Stimulated activated CD4-positive, alpha-beta T cell treated with anti-CD3 and anti-CD28 coated beads, Interleukin-1b, Interleukin-23, amount 100 ng/mL, for 1 hour (primary cell): ENCODE measurements at places on chromosomes 3 and 15.
A peak's percentile ranks its signal among the peaks of the same experiment; 100 is the strongest.

GRCh38 chr3:30042274-30042859, 564.0 kb upstream of the TGFBR2 start:
- peak; percentile 27 for DNase-seq

- no peak for DNase-seq
Observed at GRCh38 chr3:146131616-146132410, 29.2 kb downstream of the PLOD2 start.

- DNase-seq: no peak
Observed at GRCh38 chr15:45604326-45604725, 17.1 kb downstream of the BLOC1S6 start.

DNA sequence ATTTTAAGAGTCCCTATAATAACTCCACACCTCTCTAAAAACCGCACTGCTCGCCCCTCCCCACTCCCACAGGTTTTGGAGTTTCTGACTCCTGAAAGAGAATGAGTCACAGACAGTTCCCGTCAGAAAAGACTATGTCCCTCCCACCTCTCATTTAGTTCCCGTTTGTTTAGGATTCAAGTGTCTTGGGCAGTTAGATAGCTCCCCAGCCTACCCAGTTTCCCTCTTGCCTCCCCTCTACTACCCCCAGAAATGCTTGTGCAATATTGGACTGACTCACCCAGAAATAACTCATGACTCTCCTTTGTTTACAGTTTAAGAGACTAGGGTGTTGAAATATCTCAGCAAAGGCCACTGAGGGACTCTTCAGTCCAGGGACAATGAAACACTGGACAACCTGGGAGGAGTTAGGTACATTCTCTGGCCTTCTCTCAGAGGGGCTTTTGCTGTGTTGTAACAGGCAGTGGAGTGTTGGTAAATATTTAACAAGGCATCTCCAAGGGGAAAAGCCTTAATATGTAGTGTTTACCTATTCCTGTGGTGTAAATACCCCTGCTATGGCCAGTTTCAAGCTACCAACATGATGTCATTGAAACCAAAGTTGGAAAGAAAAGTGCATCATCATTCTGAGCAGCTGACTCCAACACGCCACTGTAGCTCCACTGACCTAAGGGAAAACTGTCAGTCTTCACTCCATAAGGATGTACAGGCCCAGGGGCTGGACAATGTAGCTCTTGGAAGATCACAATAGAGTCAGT, 96.1 kb upstream of the CHD2 start:
- DNase-seq: peak; percentile 59

GRCh38 chr3:114451051-114451451, 157.2 kb downstream of the TIGIT start:
- no peak for DNase-seq

- no peak for DNase-seq
Observed at GRCh38 chr15:71541746-71542145, 268.6 kb upstream of the NR2E3 start.

DNA sequence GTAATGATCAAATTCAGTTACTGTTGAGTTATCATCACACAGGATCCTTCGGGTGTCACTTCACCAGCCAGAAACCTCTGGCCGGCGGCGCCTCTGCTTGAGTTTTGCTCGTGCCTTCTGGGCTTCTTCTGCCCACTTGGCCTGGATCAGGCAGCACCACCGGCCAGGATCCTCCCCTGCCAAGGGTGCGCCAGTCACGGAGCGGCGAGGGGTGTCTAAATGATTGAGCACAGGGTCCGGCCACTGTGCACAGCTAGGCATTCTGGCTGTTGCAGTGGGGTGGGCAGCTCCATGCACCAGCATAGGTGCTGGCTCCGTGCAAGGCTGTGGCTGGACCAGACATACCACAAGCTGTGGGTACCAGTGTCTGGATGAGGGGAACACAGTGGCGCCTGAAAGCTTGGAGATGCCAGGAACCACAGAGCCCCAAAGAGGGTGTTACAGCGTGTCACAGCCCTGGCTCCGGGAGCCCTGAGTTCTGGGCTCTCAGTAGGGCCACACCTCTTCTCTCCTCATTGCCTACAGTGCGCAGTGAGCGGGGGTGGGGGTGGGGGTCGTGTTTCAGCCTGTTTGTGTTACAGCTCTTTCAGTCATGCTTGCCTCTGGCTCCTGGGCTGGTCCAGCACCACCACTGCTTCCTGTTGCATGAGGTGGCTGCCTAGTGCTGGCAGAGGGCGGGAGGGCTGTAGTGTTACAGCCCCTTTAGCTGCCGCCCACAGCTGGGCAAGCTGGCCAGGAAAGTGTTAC, 169.4 kb downstream of the FNDC3B start:
- DNase-seq: no peak

DNA sequence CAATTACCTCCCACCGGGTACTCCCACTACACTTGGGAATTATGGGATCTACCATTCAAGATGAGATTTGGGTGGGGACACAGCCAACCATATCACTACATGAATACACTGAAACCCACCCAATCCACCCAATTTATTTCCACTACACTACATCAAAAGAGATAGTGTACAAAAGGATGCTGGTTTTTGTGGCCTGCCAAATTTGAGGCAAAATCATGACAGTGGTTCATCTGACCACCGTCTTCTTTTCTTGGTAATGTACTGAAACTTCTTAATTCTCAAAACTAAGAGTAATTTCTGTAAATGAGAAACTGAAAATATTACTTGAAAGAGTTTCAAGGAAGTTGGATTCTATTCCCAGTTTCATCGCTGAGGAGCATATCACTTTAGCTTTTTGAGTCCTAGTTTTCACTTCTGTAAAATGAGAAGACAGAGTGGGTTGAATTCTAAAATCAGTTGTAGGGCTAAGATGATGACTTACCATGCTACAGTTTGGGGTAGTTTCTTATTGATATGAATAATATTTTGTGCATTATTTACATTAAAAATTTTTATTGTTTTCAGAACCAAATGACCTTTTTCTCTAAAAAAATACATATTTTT, 360.4 kb upstream of the CNTN6 start:
- no peak for DNase-seq

GRCh38 chr15:62610265-62610869, 432.2 kb upstream of the TPM1 start:
- DNase-seq: no peak

- DNase-seq: no peak
Observed at GRCh38 chr3:126567696-126568438, 9.1 kb upstream of the C3orf22 start.

DNA sequence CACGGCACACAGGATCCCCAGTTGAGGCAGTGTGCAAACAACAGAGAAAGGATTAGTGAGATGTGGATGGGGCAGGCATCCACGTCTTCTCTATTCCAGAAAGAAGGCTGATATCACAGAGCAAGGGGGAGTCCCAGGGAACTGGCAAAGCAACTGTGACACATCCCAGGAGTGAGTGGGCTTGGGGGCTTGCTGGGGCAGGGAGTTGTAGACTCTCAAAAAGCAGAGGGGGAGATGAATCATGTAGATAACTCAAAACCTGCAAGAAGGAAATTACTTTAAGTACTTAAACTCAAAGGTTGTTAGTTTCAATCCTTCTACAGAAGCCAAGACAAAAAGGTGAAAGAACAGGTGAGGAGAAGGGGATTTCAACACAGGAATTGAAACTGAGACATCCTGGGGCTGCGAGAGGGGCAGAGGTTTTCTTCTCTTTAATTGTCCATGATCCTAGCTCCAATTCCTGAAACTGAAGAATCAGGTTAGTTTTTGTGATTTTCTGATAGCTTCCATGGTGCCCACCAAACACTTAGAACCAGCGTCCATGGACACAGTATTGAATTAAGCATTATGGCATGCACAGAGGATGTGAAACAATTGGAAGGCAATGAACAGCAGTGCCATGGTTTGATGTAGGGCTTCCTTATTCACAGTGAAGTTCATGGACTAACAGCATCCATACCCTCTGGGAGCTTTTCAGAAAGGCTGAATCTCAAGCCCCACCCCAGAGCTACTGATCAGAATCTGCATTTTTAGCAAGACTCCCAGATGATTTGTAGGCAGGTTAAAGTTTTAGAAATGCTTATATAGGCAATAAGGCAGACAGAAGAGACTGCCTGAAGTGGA, 52.0 kb downstream of the CCR3 start:
- DNase-seq: no peak

DNA sequence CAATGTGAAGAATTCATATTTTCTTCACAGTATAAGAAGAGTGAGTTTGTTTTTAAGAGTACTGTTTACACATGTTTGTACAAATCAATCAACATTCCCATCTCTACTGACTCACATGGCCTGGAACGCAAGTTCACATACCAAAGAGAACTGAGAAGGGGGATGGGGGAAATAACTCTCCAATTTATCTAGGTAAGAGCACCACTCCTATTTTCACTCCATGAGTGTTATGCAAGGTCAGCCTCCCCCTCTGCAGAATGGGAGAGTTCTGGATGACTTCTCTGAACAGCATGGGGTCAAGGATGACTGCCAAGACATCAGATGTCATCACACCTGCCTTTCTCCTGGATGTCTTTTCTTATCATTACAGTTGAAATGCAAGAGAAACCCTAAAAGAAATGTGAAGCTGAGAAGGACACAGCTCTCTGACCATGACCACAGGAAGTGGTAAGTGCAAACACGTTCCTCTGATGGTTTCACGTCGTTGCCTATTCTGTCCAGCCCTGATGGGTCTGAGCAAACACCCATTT, 95.2 kb downstream of the SEMA6D start:
- no peak for DNase-seq

DNA sequence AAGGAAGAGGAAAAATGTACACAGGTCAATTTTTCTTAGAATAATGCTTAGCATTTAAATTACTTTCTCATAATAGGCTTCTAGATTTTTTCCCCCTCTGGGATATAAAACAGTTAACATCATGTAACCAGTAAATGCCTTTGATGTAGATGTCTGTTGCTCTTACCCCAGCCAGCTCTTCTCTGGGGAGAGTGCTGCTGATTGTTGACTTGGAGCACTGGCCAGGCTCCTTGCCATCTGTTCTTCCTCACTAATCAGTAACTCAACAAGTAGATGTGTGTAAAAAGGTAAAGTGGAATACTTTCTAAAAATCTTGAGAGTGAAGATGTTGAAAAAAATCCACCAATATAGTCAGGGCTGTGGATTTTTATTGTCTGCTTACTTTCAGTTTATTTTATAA, 42.2 kb downstream of the RIOX2 start:
- no peak for DNase-seq

- DNase-seq: no peak
Observed at GRCh38 chr3:183500319-183500718, 55.2 kb downstream of the KLHL6 start.

- no peak for DNase-seq
Observed at GRCh38 chr3:85574006-85574705, 615.4 kb downstream of the CADM2 start.

DNA sequence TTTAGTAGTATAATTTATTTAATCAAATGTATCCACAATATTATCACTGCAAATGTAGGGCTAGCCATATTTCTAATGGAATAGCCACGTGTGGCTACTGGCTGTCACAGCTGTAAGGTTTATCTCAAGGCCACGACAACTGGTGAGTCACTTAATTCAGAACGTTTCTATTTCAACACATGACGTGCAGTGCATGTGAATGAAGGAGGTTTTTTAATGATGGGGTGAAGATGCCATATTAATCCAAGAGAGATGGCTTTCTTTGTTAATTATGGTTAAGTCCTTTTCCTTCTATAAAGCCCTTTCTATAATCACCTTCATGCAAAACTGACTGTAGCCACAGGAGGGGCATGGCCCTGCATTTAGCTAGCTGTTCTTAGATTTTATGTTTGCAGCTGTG, 212.0 kb downstream of the FEZF2 start:
- no peak for DNase-seq

GRCh38 chr3:48248095-48248850, 7.4 kb downstream of the ZNF589 start:
- no peak for DNase-seq

- no peak for DNase-seq
Observed at GRCh38 chr15:86568378-86568777, 488.7 kb downstream of the AGBL1 start.

GRCh38 chr3:3683261-3683660, 116.0 kb upstream of the LRRN1 start:
- DNase-seq: no peak

DNA sequence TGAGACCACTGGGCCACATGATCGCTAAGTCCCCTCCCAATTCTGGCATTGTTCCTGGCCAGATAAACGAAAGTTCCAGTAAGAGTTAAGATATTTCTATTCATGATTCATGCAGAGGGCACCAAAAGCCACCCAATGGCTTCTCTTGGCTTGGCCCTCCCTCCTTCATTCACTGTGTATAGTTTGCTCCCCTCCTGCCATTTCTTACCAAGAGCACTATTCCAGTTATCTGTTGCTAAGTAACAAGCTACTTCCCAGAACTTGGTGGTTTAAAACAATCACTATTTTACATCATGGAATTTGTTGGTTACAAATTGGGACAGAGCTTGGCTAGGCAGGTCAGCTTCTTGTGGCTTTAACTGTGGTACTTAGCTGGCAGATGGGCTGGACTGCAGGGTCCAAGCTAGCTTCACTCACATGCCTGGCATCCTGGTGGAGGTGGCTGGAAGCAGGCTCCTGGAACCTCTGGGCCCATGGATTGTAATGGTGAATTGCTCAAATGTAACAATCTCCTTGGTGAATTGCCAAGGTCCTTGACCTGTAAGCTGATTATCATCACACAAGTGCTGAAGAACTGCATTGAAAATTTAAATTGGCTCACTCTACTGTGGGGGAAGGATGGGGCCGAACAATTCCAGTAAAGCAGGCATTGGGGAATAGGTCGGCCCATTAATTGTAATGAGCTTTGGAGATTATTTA, 16.6 kb downstream of the EAF1 start:
- DNase-seq: no peak

GRCh38 chr3:37922721-37923568, 61.3 kb downstream of the CTDSPL start:
- no peak for DNase-seq

DNA sequence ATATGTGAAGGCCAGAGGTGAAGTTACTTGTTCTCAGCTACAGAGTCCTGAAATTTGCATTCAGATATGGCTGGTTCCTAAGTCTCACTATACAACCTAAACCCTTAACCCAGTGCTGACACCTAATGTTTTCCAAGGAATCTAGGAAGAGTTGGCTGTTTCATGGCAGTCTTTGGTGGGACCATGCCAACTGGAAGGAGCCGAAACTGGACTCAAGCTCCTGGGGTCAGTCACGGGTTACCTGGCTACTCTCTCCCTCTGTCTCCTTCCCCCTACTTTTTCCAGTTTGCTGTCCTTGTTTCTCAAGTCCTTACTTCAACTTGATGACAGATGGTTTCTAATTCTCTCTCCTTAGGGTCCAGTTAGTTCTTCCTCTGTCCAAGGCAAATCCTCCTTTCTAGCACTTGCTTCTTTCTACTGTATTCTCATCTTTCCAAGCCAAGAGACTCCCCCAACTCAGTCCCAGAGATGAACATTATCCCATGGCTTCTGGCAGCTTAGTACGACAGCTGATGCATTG, 88.6 kb upstream of the COL6A5 start:
- DNase-seq: no peak

GRCh38 chr3:9061634-9062033, 98.4 kb upstream of the RAD18 start:
- no peak for DNase-seq
